HCEC 1CT (cell line): ENCODE measurements at places on chromosomes 16 and 17.

- no peak for DNase-seq
Observed at GRCh38 chr16:82993926-82994325, 367.2 kb downstream of the CDH13 start.

- DNase-seq: no peak
Observed at GRCh38 chr16:17831330-17831729, 360.6 kb upstream of the XYLT1 start.

- no peak for DNase-seq
Observed at GRCh38 chr17:64218066-64218465, 45.0 kb downstream of the TEX2 start.

GRCh38 chr17:34287875-34288274 is 2.3 kb downstream of the CCL11 start:
- no peak for DNase-seq

- DNase-seq: no peak
Observed at GRCh38 chr16:49213594-49213993, 68.0 kb downstream of the CBLN1 start.
